Mesothelial cell of epicardium (in vitro differentiated cells): ENCODE measurements at places on chromosomes 6 and 20.

- H3K4me1 ChIP-seq = no peaks in the 10 kb centered on the region
- H3K4me3 ChIP-seq = no peak overlapping the region
- H3K27me3 ChIP-seq = no peaks in the 10 kb centered on the region
- no peak for DNase-seq
These were observed 640.6 kb upstream of the CHD6 start for GRCh38 chr20:42258564-42259302.

GRCh38 chr6:135115411-135115810, 60.8 kb upstream of the HBS1L start:
- DNase-seq = no peak
- H3K27me3 ChIP-seq = peaks cover 46% of the 10 kb centered on the region
- no peaks in the 10 kb centered on the region for H3K4me1 ChIP-seq
- no peaks in the 10 kb centered on the region for H3K36me3 ChIP-seq
- no peak overlapping the region for H3K27ac ChIP-seq
- H3K4me3 ChIP-seq = no peak overlapping the region

DNA sequence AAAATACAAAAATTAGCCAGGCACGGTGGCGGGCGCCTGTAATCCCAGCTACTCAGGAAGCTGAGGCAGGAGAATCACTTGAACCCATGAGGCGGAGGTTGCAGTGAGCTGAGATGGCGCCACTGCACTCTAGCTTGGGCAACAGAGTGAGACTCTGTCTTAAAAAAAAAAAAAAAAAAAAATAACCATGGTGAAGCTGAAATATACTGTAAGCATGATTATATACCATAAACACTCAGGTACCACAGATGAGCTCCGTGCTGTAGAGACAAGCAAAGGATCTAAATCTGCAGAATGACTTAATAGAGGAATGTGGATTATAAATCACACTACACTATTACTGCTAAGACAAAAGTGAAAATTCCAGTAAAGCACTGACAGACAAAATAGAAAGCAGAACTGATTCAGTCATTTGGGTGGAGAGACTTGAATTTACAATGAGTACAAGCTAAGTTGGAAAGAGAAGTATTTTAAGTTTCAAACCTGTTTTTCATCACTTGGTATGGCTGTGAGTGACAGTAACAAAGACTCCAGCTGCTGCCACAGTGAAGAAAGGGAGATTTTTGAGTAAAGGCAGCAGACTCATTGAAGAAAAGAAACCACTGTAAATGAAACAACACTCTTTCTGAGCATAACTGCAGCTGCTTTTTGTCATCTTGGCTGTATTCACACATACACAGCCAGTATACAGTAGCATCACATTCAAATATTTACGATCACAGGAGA, 322.1 kb downstream of the RNGTT start:
- H3K4me3 ChIP-seq = no peak overlapping the region
- DNase-seq = no peak
- H3K27ac ChIP-seq = peak overlapping the region; percentile 41
- peaks cover 16% of the 10 kb centered on the region for H3K4me1 ChIP-seq
- no peaks in the 10 kb centered on the region for H3K27me3 ChIP-seq

- no peak overlapping the region for H3K4me3 ChIP-seq
- no peak for DNase-seq
- H3K4me1 ChIP-seq = no peaks in the 10 kb centered on the region
These were observed 16.3 kb upstream of the CST9L start for GRCh38 chr20:23584434-23585199.

DNA sequence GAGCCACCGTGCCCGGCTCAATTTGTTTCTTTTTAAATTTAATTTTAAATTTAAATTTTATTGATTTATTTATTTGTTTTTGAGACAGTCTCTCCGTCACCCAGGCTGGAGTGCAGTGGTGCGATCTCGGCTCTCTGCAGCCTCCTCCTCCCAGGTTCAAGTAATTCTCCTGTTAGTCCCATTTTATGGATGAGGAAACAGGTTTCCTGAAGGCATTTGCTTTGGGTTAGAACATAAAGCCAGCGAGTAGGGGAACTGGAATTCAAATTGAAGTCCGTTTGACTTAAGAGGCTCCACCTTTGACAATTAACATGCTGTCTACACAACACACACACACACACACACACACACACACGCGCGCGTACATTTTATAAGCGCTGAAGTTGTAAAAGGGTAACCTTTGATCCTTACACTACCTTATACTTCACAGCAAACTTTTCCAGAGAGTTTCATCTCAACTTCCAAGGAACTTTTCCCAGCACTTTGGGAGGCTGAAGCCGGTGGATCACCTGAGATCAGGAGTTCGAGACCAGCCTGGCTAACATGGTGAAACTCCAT, 232.0 kb downstream of the BCAS1 start:
- H3K4me1 ChIP-seq = no peaks in the 10 kb centered on the region
- H3K27me3 ChIP-seq = no peaks in the 10 kb centered on the region
- no peaks in the 10 kb centered on the region for H3K36me3 ChIP-seq
- no peak overlapping the region for H3K27ac ChIP-seq
- DNase-seq = no peak

DNA sequence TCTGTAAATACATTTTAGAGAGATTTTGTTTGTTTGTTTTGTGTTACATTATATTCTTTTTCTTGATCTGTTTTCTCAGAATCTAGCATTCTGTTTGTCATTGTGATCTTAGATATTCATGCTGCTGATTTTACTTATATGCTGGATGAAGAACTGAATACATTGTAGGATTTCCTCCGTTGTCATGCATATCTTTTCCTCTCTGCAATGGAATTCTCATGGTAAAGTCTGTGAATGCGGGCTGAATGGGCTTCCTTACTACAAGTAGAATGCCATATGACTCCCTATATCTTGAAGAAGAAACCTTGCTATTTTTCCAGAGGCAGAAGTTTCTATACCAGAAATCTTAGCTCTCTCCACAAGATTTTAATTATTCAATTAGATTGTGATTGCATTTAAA, 2.4 kb upstream of the DEFB114 start:
- H3K4me3 ChIP-seq = no peak overlapping the region
- no peaks in the 10 kb centered on the region for H3K36me3 ChIP-seq
- no peak for DNase-seq
- H3K27me3 ChIP-seq = peaks cover 4% of the 10 kb centered on the region
- H3K4me1 ChIP-seq = no peaks in the 10 kb centered on the region
- no peak overlapping the region for H3K27ac ChIP-seq

DNA sequence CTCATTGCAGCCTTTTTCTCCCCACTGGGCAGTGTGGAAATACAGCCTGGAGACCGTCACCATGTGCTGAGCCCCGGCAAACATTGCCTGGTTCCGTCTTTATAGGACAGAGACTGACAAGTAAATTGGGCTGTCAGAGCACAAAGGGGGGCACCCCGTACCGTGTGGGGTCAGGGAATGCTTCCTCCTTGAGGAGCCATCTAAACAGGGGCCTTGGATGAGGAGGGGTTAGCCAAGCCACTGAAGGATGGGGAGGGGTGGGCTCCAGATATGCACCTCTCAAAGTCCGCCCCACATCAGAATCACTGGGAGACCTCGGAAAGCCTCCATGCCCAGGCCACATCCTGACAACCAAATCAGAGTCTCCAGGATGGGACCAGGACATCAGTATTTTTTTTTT, 73.9 kb downstream of the NFATC2 start:
- H3K27ac ChIP-seq = no peak overlapping the region
- peaks cover 27% of the 10 kb centered on the region for H3K4me1 ChIP-seq
- no peak for DNase-seq
- no peaks in the 10 kb centered on the region for H3K27me3 ChIP-seq
- peaks cover 15% of the 10 kb centered on the region for H3K36me3 ChIP-seq

GRCh38 chr6:38136547-38136946, 317.0 kb downstream of the ZFAND3 start:
- no peak for DNase-seq
- no peak overlapping the region for H3K27ac ChIP-seq
- peaks cover 30% of the 10 kb centered on the region for H3K36me3 ChIP-seq

DNA sequence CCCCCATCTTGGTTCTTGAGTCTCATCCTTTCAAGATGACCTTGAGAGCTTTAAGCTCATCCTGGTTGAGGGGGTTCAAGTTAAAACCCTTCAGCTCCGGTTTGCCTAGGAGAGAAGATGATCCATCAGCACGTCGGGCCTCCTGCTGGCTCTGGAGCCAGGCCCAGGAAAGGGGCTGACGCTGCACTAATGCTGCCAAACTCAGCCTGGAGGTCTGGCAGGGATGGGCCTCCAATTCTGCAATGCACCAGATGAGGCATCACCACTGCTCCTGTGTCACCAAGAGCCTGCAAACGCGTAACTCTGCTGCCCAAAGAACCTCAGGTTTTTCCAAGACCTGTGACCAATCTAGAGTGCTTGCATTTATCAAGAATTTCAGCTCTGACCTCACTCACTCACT, 6.1 kb downstream of the PDRG1 start:
- H3K27me3 ChIP-seq = no peaks in the 10 kb centered on the region
- H3K4me3 ChIP-seq = no peak overlapping the region
- H3K4me1 ChIP-seq = peaks cover 5% of the 10 kb centered on the region
- H3K36me3 ChIP-seq = peaks cover 43% of the 10 kb centered on the region
- H3K27ac ChIP-seq = no peak overlapping the region

- peaks cover 12% of the 10 kb centered on the region for H3K4me1 ChIP-seq
- peak overlapping the region; percentile 68 for H3K4me3 ChIP-seq
- DNase-seq = no peak
- H3K27me3 ChIP-seq = peaks cover 60% of the 10 kb centered on the region
These were observed 19.6 kb upstream of the ABT1 start for GRCh38 chr6:26576929-26577719.

- H3K4me3 ChIP-seq = no peak overlapping the region
- H3K4me1 ChIP-seq = peaks cover 6% of the 10 kb centered on the region
- peaks cover 36% of the 10 kb centered on the region for H3K36me3 ChIP-seq
- no peak for DNase-seq
- H3K27ac ChIP-seq = no peak overlapping the region
- no peaks in the 10 kb centered on the region for H3K27me3 ChIP-seq
These were observed 40.8 kb downstream of the HDAC2 start for GRCh38 chr6:113930183-113930582.

- H3K27ac ChIP-seq = no peak overlapping the region
- H3K36me3 ChIP-seq = peaks cover 5% of the 10 kb centered on the region
- no peaks in the 10 kb centered on the region for H3K27me3 ChIP-seq
- H3K4me3 ChIP-seq = no peak overlapping the region
These were observed 255.1 kb downstream of the BMP2 start for GRCh38 chr20:7022597-7022996.

DNA sequence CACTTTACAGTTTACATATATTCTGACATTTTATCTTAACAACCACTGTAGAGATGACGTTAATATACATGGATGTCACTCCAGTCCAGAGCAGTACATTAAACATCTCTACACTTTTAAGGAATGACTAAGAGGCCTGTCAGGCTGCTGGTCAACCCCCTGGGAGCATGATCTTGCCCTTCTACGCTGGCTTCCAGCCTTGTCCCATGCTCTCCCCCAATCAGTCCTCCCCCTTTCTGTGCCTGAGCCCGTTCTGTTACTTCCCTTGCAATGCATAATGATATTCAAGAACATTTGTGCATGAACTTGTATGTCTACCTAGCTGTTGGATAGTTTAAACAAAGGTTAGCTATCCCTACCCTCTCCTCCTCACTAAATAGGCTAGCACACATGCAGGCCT, 40.5 kb upstream of the PLCB4 start:
- DNase-seq = no peak
- no peaks in the 10 kb centered on the region for H3K4me1 ChIP-seq
- H3K4me3 ChIP-seq = no peak overlapping the region

DNA sequence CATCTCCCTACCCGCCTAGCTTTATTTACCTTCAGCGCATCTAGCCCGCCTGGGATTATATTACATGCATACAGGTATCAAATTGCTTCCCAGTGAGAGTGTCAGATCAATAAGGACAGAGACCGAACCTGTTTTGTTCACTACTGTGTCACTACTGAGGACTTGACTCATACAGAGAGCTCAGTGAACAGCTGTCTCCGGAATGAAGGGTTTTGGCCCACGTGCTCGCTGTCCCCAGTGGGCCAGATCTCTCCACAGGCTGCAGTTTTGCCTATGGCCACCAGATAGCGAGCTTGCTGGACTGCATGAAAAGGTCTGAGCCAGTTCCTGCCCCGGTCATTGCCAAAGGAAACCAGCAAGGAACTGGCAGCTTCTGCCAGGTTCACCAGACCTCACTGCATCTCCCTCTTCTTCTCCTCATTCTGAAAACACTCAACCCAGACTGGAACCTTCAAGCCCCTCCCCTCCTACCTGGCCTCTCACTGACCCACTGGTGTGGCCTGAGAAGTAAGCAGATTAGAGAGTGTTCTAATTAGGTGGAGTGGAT, 150.8 kb downstream of the ZMYND8 start:
- no peaks in the 10 kb centered on the region for H3K27me3 ChIP-seq
- peaks cover 2% of the 10 kb centered on the region for H3K4me1 ChIP-seq
- H3K27ac ChIP-seq = peak overlapping the region; percentile 36
- no peak overlapping the region for H3K4me3 ChIP-seq
- DNase-seq = no peak

GRCh38 chr6:33123732-33124524, 48.1 kb downstream of the HLA-DPB1 start:
- H3K27me3 ChIP-seq = peaks cover 28% of the 10 kb centered on the region
- H3K36me3 ChIP-seq = peaks cover 10% of the 10 kb centered on the region
- H3K4me1 ChIP-seq = no peaks in the 10 kb centered on the region
- no peak overlapping the region for H3K4me3 ChIP-seq

- H3K27ac ChIP-seq = no peak overlapping the region
- no peak for DNase-seq
These were observed 629.0 kb downstream of the EPHA7 start for GRCh38 chr6:92790381-92790780.

GRCh38 chr20:12777016-12777415, 231.8 kb upstream of the SPTLC3 start:
- no peak overlapping the region for H3K27ac ChIP-seq
- DNase-seq = no peak
- no peak overlapping the region for H3K4me3 ChIP-seq
- no peaks in the 10 kb centered on the region for H3K27me3 ChIP-seq

DNA sequence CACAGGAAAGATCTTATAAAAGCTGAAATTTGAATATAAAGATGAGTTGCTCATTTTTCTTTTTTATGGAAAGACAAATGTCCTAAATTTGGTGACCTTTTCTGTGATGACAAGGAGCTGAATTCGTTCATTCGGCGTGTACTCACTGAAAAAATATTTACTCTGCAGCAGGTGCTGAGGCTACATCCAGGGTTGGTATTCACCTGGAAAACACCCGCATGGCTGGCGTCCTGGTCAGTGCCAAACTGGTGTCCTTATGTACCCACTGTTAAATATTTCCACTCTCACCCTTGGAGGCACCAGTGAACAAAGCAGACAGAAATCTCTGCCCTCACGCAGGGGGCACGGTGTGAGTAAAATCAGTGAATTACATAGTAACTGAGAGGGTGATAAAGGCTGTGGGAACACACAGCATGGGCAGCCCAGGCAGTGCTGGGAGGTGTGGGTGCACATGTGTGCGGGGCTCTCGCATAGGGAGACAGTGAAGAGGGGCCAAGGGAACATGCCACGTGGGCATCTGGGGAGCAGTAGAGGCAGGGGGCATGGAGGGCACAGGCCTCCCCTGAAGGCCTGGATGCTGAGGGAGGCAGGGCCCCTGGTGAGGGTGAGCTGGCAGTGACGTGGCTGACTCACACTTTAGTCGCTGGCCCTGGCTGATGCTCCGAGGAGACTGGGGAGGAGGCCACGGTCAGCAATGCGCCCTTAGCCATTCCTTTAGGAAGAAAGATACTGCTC, 89.7 kb downstream of the INSM1 start:
- H3K27ac ChIP-seq = no peak overlapping the region
- H3K4me1 ChIP-seq = peaks cover 2% of the 10 kb centered on the region
- peaks cover 2% of the 10 kb centered on the region for H3K27me3 ChIP-seq
- DNase-seq = no peak
- no peak overlapping the region for H3K4me3 ChIP-seq

- H3K36me3 ChIP-seq = peaks cover 5% of the 10 kb centered on the region
- DNase-seq = no peak
- H3K27ac ChIP-seq = no peak overlapping the region
- H3K4me3 ChIP-seq = no peak overlapping the region
- H3K4me1 ChIP-seq = peaks cover 36% of the 10 kb centered on the region
- no peaks in the 10 kb centered on the region for H3K27me3 ChIP-seq
These were observed 89.4 kb downstream of the DTNBP1 start for GRCh38 chr6:15573384-15573783.
